ENCODE measurements at places on chromosomes 7 and 10.

DNA sequence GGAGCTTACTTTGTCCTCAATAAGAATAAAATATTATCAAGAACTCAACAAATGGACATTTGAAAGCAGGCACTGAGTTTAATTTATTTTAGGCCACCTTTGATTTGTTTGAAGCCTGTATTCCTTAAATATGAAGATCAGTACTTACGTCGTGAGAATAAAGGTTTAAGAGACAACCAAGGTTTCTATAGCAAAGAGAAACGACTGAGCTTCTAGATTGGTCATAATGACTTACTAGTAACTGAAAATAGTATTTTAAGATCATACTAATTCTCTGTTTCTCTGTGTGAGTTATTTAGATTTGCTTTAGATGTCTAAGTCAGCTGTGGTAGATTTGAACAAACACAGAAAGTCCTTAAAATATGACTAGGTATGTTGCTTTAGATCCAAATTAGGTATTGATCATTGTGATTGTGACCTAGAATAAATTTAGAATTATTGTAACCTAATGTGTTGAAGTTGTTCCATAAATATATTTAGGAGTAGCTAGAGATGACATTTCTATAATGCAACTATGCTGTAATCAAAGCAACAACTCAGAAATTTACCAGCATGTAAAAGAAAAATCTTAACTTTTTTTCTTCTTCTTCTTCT lies 2.4 kb upstream of the GLCCI1 start:
- DNase-seq = no peak

GRCh38 chr10:93751832-93752231 lies 5.9 kb upstream of the LGI1 start:
- no peak for DNase-seq

DNA sequence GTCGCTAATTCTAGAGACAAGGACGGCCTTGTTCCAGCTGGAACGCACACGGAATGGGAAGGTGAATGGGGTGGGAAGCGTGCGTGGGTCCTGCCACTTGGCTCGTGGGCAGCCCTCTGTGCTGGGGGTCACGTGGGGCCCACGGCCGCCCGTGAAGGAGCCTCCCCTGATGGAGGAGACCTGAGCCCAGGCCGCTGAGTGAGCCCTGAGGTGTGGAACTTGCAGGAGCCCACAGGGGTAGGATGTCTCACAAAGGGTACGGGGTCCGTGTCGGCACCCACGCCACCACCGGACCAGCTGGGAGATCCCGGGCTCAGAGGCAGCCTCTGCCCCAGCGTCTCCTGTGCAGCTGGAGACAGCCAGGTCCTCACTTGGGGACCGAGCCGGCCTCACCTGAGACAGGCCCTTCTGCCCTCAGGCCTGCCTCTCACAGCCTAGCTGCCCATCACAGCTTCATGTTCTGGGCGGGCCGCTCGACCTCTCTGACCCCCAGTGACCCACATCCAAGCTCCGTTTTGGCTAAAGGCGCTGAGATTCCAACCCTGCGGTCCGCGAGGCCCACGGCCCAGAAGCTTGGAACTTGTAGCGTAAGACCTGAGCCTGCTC lies 84.8 kb downstream of the FOXL3 start:
- DNase-seq = no peak

DNA sequence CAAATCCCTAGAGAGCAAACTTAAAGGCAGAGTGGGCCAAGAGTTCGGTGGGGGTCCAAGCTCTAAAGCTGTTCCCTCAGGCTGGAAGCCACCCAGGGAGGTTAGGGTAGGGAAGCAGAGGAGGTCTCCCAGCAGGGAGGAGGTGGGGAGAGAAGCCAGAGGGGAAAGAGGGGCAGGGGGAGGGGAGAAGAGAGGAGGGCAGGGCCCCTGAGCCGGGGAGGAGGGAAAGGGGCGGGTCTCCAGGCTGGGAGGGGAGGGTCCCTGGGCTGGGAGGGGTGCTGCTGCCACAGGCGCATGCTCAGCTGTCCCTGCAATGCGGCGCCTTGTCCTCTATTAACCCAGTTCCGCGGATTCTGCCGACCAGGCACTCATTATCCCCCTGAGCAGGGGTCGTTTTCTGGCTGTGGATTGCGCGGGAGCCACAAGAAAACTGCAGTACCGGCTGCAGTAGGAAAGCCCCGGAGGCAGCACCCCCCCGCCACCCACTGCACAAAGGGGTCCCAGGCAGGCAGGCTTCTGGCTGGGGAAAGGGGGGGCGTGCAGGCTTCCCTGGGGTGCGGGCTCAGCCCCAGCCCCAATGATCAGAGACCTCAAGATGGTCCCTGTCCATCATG lies 49.3 kb downstream of the CAMK2B start:
- no peak for DNase-seq

GRCh38 chr10:21702633-21703111 lies 168.6 kb downstream of the MLLT10 start:
- no peak for DNase-seq

DNA sequence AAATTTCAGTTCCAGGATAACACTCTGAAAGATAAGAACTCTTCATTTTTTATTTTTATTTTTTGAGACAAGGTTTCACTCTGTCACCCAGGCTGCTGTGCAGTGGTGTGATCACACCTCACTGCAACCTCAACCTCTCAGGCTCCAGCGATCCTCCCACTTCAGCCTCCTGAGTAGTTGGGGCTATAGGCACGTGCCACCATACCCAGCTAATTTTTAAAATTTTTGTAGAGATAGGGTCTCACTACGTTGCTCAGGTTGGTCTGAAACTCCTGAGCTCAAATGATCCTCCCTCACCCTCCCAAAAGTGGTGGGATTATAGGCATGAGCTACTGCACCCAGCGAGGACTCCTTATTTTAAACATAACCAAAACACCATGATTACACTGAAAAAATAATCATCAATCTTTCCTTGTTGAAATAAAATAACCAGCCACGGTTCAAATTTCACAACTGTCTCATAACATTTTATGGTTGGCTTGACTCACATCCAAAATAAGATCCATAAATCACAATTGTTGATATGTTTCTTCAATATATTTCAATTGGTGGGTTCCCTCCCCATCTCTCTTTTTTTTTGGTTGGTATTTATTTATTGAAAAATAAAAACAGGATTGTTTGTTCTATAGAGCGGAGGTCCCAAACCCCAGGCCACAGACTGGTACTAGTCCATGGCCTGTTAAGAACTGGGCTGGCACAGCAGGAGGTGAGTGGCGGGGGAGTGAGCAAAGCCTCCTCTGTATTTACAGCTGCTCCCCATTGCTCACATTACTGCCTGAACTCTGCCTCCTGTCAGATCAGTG lies 60.1 kb upstream of the FAM171A1 start:
- DNase-seq = no peak

DNA sequence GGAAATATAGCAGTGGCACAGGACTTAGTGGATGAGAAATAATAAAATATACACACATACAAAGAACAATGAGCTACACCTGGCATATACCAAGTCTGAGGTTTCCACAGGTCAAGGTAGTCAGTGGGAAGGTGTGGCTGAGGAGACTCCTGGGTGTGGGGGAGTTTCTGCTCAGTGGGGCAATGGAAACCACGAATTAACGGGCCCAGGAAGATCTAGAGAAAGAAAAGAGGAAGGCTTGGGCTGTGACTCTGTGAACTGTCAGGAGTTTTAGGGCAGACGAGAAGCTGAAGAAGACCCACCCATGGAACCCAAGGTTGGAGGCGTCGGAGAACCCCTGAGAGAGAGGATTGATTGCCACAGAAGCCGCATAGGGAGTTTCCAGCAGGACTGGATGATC lies 196.5 kb downstream of the HERPUD2 start:
- no peak for DNase-seq

GRCh38 chr7:157005456-157006204 lies 4.8 kb downstream of the MNX1 start:
- DNase-seq = no peak

DNA sequence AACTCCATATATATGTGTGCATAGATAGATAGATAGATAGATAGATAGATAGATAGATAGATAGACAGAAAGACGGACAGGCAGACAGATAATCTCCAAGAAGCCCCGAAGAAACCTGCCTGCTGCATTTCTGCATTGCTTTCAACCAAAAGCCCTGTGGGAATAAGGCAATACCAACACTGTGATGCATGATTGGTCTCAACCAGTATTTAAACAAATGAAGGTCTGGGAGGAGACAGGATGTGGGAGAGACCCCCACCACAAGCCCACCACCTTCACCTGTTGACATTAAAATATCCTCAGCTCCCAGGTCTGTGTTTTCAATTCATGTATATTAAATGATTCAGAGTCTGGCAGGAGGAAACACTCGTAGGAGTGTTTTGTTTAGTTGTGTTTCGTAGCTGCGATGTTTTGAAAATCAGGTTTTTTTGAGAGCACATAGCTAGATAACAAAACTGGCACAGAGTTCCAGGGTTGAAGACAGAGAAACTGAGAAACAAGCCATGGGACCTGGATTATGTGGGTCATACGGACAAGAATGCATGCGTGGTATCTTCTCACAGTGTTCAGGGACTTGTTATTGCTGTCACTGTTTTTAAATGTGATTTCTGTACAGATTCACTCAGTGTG lies 200.7 kb upstream of the AHR start:
- DNase-seq = no peak

DNA sequence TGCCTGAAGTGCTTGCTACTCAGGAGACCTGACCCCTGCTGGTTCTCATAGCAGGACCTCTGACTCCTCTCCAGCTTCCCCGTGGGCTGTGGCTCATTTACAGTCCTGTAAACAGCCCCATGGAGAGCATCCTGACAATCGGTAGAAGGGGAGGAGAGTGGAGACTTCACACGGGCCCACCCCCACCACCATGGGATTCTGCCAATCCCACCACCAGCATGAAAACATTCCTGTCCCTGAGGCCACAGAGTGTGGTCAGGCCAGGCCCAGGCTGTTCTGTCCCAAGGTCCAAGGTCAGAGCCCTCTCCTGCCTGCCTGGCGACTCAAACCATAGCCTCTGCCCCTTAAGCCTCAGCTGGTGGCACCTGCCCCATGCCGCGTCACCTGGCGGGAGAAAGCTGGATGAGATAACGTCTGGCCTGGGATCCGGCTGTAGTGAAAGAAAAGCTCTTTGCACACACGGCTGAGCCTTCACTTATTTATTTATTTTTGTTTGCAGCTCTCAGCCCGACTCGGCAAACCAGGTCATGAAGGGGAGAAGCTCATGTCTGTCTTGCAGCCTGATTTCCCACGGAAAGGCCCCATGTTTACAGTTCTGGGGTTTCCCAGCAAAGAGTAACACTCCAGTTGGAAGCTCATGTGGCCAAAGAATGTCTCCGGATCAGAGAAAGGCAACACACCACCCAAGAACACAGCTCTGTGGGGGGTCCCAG lies 293.6 kb upstream of the ZMIZ1 start:
- no peak for DNase-seq

- DNase-seq = no peak
Observed at GRCh38 chr7:148834605-148835004, 49.5 kb downstream of the EZH2 start.

DNA sequence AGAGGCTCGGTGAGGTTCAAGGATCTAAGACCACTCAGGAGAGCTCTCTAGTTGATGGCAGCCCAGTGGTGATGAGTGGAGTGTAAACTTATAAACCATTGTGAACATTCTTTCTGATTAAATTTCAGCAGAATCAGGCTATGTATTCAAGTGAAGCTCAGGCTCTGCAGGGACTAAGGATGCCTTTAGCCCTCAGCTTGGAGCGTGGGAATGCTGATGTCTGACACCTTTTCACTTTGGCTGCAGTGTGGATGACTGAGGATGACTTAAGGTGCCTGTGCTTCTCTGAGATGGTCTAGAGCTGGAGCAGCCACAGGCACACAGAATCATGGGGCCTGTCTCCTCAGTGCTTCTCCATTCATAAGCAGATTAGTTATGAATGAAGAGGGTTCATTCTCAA lies 150.4 kb downstream of the SORCS3 start:
- DNase-seq = no peak

DNA sequence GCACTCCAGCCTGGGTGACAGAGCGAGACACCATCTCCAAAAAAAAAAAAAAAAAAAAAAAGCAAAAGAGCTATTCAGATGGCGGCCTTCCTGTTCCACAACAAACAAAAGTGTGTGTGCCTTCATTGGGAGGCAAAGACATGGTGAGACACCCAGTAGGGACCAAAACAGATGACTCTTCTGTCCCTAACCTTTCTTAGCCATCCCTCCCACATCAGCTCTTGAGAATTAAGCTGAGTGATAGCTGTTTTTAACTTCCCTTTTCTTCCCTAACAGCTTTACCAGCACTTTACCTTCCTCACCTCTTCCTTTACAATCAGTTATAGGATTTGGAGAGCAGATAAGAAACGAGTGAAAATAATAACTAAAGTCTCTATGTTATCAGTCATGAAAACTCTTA lies 48.2 kb downstream of the ARMH3 start:
- DNase-seq = no peak

GRCh38 chr7:99112097-99112496 lies 31.8 kb downstream of the SMURF1 start:
- DNase-seq = no peak

GRCh38 chr7:137992104-137992549 lies 9.8 kb downstream of the CREB3L2 start:
- no peak for DNase-seq

DNA sequence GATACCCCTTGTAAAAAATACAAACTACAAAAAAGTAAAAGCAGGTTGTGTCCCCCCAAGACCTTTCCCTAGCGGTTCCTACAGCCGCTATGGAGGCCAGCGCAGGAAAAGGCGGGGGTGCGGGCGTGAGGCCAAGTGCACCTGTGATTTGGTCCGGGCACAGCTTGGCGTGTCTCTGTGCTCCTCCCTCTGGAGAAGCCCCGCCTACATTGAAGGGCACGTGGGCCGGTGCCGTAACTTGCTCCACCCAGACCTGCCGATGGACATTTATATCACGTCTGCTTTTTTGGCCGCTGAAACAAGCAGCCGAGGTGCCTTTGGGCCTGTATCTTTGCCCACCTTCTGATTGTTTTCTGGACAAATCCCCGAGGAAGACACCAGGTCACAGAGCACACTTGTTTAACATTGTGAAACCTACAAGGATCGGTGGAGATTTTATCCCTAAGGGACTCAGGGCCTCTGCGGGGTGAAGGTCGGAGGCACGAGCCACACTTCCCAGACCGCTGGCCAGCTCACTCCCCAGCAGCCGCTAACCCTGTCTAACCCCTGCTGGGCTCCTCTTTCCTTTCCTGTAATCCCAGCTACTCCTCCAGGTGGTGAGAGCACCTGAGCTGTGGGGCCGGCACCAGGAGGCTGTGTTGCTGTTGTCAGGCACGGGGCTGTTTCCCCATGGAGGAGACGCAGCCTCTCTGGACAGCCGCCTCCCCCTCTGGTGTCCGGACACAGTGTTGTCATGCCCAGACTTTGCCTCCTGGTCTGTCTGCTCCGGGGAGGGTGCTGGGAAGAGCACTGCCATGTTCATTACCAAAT lies 18.8 kb upstream of the INPP5A start:
- DNase-seq = no peak

DNA sequence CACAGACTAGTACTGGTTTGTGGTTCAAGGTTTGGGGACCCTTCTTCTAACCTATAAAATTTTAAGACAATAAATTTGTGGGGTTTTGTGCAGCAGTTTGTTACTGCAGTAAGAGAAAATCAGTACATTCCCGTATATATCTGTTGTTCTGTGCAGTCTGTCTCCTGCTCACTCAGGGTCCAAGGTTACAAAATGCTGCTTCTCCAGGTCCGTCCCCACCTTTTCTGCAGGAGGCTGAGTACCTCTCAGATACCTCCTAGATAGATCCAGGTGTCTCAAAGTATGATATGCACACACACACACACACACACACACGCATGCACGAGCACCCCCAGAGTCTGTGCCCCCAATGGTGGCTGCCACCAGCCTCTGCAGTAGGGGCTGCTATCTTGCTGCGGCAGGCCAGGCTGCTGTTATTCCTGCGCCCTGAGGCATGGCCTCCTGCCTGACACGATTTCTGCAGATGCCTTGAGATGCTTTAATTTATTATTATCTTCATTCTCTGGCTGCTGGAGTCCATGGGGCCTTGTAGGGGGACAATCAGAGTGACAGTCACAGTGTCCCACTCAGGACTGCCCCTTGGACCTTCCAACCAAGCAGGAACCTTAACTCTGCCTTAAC lies 25.2 kb upstream of the ASL start:
- no peak for DNase-seq
